ENCODE measurements at places on chromosomes 11 and 22.

GRCh38 chr11:110587972-110588371 lies 124.3 kb downstream of the ARHGAP20 start:
- DNase-seq = no peak

DNA sequence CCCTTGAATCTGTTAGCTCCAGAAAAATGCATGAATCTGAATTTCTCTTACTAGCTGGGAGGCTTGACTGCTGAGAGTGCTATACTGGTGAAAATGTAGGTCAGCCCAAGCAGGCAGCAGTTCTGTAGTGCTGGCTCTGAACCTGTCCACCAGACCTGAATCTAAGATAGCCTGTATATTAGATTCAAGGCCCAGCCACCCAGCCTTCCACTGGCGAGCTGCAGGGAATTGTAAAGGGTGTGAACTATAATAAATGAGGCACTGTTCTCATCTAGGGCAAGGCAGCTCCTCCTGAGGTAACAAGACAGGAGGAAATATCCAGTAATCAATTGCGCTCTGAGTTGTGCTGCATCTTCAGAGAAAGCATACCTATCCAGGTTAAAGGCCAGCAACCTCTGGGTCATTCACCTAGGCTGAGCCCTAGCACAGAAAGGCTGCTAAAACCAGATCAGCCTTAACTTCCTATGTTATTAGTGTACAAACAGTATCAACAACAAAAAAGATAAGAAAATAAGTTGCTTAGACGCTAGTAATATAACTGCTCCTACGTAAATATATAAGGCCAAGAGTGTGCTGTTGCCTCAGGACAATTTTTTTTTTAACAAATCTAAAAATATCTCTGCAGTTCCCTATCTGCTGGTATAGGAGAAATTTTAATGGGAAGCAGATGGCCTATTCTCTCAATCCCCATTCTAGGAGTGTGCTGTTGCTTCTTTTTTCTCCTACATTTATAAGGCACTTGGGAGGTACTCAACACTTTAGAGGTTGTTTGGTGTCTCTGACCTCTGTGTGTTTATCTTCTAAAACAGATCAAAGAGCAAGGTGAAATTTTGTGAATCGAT lies 63.0 kb downstream of the RELT start:
- peak; percentile 49 for DNase-seq

- DNase-seq = no peak
Measured at GRCh38 chr11:44083906-44084305, 11.6 kb upstream of the EXT2 start.

DNA sequence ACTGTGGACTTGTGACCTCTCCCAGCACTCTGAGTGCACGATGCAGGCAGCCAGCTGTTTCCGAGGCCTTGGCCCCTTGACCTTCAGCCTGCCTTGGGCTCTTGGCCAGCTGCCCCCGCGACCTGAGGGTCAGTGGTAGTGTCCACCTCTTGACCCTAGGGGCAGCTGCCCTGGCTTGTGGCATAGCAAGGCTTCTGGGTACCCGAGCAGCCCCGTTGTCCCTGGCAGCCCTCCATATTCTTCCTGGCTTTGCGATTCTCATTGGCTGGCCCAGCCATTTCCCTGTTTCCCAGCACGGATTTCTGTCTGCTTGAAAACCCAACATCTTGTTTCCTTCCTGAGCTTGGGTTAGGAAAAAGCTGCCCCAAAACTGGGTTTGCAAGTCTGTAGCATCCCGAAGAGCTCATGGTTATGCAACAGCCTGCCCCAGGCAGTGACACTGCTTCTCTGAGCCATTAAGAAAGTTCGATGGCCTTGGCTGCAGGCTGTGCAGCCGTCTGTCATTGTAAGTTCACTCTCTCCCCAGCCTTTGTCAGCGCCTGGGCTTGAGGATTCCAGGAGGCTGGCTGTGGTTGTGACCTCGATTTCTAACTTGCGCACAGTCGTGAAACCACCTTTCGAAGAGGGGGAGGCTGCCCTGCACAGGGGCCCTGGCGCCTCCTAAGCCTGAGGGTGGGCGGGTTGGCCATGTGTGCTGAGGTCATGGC lies 48.8 kb downstream of the FBLN1 start:
- no peak for DNase-seq

DNA sequence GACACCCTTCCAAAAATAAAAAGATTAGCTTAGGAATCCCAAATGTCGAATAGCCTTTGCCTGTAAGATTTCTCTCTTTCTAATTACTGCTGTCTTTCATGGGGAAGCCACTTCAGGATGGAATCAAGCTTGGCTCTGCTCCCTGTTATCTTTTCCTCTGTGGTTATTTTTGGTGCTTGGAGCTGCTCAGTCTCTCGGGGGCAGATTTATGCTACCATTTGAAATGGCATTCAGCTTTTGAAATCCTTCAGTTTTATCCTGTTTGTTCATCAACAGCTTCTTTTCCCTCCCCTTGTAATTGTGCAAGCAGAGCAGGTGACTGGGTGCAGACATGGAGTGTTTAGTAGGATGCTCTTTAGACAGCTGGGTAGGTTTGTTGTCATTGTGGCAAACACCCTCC lies 111.0 kb downstream of the DBX1 start:
- no peak for DNase-seq

GRCh38 chr22:17803609-17804270 lies 29.5 kb upstream of the BID start:
- DNase-seq = no peak

- peak; percentile 56 for DNase-seq
Measured at GRCh38 chr11:1262172-1263006, 39.5 kb downstream of the MUC5B start.

DNA sequence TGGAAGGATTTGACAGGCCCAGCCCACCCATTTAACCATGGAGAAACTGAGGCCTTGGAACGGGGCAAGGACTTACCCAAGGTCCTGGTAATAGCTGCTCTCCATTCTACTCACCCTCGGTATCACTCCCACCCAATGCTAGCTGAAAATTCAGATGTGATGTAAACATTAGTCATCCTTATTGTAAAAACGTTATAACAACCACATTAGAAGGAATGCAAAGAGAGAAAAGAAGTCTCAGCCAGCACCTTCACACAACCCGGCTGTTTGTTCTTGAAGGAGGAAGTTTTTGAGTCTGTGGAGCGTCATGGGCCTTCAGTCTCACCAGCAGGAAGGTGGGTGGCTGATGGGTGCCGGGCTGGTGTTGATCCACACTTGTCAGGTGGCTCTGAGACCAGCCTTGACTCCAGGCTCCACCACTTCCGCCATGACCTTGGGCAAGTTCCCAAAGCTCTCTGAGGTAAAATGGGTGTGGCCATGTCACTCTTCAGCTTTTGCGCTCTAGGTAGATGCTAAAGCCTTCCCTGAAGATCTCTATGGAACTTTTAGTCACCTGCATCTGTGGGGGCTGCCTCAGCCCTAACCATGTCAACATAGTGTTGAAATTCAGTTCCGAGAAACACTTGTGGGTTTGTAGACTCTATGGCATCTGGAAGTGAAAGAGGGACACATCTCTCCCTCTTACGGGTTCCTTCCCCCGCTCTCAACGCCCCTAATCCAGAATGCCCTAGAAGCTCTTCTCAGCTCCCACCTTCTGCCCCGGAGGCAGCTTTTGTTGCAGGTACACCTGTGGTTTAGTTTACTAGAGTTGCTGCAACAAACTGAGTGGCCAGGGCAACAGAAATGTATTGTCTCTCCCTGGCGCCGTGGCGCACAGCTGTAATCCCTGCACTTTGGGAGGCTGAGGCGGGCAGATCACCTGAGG lies 14.8 kb downstream of the CD6 start:
- peak; percentile 14 for DNase-seq

GRCh38 chr11:81070948-81071347 lies 1630.1 kb upstream of the TENM4 start:
- DNase-seq = no peak

DNA sequence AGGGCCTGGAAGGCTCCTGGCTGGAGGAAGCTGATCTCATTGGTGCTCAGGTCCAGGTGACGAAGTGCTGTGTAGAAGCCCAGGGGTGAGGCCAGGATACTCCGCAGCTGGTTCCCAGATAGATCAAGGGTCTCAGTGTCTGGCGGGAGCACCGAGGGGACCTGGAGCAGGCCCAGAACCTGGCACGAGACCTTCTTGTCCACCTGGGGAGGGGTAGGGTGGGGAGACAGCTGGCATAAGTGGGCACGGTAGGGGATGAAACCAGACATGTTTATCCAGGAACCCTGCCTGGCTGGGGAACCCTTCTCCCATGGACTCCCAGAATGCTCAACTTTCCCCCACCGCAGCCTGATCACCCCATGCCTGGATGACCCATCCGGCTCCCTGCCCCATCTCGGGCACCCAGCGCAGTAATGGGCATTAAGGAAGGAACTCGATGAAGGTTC lies 9.2 kb downstream of the LRRC32 start:
- no peak for DNase-seq

- DNase-seq = no peak
Measured at GRCh38 chr22:41562461-41562860, 1.7 kb downstream of the CSDC2 start.

- DNase-seq = no peak
Measured at GRCh38 chr22:25347752-25348102, 128.3 kb downstream of the CRYBB2 start.

GRCh38 chr22:48807155-48807554 lies 1020.5 kb downstream of the BRD1 start:
- no peak for DNase-seq

DNA sequence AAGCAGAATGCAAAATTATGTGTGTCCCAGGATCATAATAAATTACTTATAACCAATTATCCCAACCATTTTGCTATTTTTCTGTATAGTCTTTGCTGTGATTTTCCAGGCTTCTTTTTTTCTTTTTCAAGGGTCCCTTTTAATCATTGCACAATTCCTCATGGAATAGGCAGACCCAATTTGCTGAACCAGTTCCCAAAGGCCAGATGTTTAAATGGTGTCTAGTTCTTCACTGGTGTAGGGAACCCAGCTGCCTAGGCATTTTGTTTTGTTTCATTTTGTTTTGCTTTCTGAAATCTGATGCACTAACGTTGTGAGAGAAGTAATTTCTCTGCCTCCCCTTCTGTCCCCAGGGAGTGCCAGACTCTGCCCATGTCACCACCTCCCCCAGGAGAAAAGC lies 60.4 kb downstream of the CHST1 start:
- DNase-seq = no peak

DNA sequence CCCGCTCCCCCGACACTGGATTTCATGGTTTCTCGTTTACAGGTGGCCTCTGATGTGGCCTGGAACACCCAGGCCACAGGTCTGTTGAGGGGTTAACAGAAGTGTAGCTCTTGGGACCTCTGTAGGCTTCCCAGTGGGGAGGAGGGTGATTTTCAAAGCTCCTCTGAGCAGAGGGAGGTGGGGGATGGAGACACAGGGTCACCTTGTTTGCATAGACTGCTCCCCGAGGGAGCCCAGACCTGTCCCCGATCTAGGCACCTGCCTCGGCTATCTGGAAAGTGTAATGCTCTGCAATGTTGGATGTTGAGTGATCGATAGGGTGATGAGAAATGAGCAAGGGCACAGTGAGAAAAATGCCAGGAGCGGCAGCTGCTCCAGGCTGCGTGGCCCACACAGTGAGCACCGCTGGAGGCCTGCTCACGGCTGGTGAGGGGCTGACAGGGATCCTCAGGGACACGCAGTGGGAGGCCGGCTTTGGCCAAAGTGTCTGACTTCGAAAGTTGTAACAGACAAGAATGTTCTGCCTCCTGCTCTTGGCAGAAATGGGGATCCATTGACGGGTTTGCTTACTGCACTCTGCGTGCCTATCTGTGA lies 594.1 kb downstream of the BRD1 start:
- DNase-seq = no peak

- no peak for DNase-seq
Measured at GRCh38 chr11:114201219-114201618, 95.0 kb upstream of the NNMT start.

DNA sequence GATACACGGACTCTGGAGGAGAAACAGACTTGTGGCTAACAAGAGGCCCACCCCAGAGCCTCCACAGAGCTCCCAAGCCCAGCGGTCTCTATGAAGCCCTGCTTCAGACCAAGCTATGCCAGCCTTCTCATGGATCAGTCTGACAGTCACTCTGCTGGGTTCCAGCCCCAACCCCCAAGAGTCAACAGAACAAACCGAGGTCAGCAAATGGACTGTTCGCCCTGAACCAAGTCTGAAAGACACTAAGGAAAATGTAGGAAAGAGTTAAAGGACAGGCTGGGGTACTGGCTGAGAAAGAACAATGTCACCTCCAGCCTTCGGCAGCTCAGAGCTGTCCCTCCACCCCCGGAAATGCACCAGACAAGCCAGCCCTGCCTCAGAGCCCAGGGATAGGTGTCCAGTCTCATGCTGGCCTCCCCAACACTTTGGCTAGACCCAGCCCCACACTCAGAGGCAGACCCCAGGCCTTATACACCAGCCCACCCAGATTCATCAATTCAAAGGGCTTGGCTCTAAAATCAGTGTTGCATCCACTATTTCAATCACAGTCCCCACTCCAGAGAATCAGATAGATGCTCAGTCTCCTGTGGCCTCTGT lies 3.8 kb downstream of the ARFGAP2 start:
- no peak for DNase-seq

GRCh38 chr22:48302657-48303368 lies 1524.9 kb downstream of the BRD1 start:
- DNase-seq = no peak

DNA sequence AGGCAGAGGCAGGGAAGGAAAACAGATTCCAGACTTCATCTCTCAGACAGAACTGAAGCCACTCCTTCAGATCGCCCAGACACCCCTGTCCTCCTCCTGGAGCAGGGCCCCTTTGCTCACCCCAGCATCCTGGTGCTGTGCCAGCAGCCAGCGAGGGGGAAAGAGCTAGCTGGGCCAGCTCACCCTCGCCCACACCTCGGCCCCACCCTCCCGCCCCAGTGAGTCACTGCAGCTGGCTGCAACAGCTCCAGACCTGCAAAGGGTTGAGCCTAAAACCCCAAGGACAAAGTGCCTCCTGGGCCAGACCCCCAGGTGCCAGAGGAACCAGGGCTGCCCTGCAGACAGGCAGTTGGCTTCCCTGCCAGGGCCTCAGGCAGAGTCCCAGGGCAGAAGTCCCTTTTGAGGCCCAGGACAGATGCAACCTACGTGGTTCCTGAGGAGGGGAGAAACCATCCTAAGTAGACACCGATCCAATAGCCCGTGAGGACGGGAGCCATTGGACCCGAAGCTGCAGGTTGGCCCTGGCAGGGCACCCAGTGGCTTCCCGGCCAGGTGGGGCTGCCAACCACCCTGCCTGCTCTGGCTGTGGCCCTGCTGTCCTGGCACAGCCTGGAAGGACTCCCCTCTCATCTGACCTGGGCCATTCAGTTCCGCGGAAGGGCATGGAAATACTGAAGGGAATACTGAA lies 7.2 kb downstream of the AHNAK start:
- DNase-seq = peak; percentile 80

Data from fibroblast of skin of left quadriceps (primary cell).